ENCODE measurements at places on chromosomes 7 and 10.
A peak's percentile ranks its signal among the peaks of the same experiment; 100 is the strongest.

GRCh38 chr7:92639213-92639896 lies 49.2 kb upstream of the FAM133B start:
- DNase-seq: no peak

GRCh38 chr7:114986190-114987180 lies 64.6 kb downstream of the MDFIC start:
- no peak for DNase-seq

- DNase-seq: peak; percentile 67
Measured at GRCh38 chr10:11610826-11611247, 613 bp downstream of the USP6NL start.

DNA sequence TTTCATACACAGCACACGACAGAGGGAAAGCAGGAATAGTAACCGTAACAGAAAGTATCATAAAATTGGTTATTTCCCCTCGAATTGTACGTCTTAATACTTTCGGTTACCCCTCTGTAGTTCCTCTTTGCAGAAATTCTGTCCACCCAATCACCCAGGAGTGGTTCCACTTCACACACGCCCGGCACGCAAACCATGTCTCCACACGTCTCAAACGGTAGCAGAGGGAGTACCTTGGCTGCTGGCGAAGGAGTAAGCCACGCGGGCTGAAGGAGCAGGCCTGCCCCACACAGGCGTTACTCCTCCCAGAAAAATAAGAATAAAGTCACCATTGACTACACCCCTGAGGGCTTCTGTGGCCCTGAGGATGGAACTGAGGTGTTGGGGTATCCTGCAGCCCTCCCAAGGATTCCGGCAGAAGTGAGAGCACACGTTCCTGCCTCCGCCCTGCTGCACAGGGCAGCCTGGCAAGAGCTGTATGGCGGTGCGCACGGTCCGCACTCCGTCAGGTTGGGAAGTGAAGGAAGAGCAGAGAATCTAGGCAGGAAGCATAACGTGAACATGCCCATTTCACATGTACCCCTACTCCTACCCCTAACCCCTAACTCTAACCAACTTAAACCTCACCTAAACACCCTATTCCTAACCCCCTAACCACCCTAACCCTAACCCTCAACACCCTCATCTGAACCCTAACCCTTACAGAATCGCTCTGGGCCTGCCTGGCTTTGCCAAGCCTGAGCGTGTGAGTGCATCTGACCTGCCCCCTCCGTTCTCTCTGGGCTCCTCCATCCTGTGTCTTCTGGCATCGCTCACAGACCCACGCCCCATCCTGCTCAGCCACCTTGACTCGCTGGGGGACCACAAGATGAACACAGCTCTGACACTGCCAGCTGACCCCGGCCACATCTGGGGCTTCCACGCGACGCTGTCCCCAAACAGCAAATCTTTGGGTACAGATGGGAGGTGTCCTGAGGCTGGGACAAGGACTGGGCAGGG lies 18.2 kb downstream of the GPR146 start:
- no peak for DNase-seq

GRCh38 chr10:71589617-71590551 lies 129.7 kb downstream of the C10orf105 start:
- DNase-seq: no peak

GRCh38 chr10:26689399-26689798 lies 8.1 kb upstream of the PDSS1 start:
- no peak for DNase-seq

GRCh38 chr7:22318376-22318775 lies 38.6 kb downstream of the RAPGEF5 start:
- no peak for DNase-seq
